ENCODE measurements at places on chromosomes 7 and 10.

DNA sequence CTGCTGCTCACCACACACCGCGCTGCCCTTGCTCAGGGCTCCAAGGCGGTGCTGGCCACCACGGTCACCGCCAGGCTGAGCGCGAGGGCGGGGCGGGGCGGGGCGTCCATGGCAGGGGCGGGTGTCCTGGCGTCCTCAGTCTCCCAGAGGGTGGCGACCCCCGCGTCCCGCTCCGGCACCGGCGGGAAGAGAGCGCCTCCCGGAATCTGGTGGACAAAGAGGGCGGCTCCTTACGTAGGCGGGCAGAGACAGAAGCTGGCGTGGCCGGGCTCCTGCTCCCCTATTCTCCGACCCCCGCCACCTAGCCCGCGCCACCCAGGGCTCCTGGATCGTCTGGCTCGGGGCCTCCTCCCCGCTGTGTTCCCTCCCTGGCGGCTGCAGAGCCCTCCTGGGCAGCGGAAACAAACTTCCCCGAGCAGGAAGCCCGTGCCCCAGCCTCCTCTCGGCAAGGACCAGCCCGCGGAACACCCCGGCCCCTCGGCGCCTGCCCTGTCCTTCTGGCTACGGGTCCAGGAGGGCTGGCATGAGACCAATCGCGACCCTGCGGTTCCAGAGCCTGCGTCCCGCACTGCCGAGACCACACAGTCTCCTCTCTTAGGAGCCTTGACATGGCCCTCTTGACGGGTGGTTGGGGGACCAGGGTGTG lies 133.8 kb upstream of the ZNF92 start:
- DNase-seq = peak; percentile 38

DNA sequence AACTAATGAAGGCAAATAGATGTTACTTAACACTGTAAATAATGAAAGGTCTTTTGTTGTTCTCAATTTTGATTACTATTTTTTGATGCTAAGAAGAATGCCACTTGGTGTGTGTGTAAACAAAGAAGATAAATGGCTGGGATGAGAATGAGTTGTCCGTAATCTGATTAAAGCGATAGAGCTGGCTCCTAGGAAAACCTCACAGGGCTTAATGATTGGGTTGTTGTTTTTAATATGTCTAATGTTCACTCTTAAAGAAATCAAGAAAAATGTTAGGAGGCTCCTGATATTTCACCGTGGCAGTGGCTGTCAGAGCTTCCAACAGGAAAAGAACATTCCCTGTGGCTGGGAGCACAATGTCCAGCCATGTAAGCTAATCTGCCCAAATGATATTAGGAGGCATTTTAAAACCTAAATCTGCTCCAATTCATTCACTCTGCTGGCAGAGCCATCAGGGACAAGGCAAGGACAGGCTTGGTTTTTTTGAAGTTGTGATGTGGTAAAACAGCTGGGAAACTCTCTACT lies 243.9 kb downstream of the SNX10 start:
- DNase-seq = no peak

DNA sequence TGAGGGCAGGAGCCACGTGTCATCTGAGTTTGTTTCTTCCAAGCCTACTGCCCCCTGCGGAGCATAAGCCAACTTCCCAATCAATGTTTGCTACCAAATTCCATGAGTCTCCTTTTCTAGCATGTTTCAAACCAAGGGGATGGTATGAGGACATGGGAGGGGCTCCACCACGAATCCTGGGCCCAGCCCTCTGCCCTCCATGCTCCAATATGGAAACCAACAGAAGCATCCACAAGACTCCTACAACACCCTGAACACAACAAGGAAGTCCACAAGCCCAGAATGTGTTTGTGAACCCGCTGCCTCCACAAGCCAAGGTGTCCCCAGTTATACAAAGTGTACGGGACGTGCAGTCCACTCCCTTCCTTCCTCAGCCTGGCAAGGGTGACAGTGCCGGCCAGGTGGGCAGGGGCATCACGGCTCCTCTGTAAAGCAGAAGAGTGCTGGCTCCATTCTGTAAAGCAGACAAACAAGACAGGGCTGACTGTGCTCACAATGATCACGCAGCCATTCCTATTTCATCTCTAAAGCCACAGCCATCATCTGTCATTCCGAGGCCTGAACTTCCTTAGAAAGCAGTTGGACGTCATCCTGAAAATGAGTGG lies 466.1 kb downstream of the PTPRN2 start:
- DNase-seq = no peak

GRCh38 chr10:132384618-132385388 lies 12.2 kb upstream of the PWWP2B start:
- no peak for DNase-seq

- DNase-seq = no peak
Measured at GRCh38 chr7:76333511-76334101, 25.2 kb downstream of the YWHAG start.

- DNase-seq = no peak
Measured at GRCh38 chr7:158068853-158069252, 518.8 kb downstream of the PTPRN2 start.

DNA sequence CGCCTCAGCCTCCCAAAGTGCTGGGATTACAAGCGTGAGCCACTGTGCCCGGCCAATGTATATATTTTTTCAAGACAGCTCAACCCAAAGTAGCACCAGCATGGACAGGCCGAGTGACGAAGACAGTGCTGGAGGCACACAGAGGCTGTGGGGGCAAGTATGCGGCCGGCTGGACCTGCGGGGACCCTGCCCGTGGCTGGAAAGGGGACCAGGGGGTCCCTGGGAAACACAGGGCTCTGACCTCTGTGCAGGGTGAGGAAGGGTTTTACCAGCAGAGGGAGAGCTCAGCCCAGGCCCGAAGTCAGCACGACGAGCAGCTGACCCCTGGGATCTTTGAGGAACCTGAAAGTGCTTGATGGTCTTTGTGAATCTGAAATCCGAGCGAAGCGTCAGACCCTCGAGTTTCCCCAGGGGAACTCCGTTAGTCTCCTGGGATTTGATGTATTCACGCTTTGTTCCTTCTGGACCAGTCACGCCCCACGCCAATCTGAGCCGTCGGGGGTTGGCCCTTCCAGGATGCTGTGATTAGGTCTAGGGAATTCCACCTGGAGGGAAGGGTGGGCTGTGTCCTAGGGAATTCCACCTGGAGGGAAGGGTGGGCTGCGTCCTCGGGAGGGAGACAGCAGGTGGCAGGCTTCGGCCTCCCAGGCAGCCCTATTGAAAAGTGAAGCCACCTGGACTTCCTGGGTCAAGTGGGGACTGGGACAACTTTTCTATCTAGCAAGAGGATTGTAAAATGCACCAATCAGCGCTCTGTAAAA lies 10.9 kb upstream of the ZFAND2A start:
- DNase-seq = no peak

GRCh38 chr10:14613588-14613920 lies 161.1 kb downstream of the FAM107B start:
- no peak for DNase-seq

DNA sequence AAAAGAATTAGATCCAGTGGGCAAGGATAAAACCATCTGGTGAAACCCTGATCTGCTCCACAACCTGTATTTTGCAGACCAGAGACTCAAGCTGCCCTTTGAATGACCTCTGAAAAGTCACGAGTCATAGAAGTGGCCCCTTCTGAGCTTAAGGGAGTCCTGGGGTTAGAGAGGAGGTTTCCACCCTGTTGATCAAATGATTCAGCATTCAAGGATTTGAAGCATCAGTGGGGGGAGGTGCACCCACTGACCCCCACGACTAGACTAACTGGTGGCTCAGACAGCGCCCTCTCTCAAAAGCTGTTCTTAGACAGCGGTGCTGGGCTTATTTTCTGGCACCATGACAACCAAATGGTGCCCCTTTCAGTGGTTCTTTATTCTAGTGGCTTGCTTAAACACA lies 44.3 kb downstream of the PLCE1 start:
- no peak for DNase-seq

DNA sequence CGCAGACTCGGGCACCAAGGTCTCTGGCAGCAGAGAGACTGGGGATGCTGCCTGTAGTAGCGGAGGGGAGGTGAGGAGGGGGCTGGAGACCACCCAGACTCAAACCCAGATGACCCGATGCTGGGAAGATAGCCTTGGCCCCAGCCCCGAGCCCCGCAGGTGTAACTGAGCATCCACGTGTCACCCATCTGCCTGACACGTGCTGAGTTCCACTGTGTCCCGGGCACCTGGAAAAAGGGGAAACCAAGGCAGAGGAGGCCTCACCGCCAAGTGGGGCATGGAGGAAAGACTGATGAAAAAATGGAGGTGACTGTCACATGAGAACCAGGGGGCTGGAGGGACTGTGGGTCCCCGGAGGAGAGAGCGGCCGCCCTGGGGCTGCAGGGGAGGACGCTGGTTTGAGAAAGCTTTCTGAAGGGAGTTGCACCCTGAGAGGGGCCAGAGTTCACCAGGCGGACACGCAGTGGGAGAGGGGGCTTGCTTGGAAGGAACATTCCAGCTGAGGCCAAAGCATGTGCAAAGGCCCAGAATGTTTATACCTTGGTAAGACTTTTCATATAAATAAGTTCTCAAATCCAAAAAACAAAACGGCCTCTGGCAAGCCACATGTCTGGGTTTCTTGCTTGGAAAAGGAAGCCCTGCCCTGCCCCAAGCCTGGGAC lies 27.4 kb upstream of the ELN start:
- no peak for DNase-seq

DNA sequence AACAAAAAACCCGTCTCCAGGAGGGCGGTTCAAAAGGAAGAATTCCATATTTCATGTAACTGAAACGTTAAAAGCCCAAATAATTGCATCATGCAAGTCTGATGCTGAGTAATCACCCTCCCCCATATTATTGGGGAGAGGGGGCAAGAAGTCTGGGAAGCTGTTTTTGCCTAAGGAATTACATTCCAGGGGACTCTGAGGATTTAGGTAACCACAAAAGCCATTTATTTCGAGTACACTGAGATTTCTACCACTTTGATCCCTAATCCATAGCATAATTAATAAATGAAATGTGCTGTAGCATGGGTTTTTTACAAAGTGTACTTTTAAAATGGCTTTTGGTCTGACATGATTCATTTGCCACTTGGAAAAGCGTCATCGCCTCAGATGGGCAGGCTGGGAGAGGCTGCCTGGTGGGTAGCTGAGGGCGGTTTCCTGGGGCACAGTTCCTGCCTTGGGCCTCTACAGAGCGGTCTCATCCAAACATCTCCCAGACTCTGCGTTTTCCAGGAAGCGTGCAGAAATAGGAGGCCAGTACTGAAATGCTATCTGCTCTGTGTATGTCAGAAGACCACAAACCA lies 106.5 kb downstream of the TCF7L2 start:
- no peak for DNase-seq

DNA sequence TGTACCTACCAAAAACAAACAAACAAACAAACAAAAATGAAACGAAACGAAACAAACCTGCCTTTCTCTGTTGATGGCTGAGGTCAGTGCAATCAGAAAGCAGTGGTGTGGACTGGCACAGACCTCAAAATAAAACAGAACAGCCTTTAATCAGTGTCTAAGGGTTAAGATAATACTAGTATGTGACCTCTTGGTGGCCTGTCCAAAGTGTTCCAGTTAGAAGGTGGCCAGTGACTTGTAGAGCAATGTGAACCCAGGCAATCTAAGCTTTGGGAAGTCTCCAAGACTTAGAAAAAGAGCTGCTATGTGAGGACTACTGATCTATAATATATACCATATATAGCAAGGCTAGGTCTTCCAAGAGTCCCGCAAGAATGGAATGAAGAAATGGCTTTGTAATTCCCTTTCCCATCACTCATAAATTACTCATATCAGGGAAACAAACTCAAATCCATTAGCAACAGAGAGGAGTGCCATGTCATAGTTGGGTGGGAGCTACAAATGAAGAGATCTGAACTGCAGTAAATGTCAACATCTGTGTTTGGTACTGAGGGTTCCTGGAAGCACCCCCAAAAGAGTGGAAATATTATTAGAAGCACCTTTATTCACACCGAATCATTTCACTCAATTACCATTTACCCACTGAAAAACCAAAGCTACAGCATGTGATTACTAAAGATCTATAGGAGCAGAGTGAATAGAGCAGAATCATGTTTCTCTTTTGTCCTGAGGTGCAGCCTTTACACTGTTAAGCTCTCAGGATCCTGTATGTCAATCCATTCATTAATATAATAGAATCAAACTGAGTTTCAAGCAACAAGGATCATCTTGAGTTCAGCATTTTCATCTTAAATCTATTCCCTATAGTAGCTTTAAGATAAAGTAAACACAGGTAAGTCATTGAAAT lies 28.0 kb downstream of the ABLIM1 start:
- DNase-seq = no peak

DNA sequence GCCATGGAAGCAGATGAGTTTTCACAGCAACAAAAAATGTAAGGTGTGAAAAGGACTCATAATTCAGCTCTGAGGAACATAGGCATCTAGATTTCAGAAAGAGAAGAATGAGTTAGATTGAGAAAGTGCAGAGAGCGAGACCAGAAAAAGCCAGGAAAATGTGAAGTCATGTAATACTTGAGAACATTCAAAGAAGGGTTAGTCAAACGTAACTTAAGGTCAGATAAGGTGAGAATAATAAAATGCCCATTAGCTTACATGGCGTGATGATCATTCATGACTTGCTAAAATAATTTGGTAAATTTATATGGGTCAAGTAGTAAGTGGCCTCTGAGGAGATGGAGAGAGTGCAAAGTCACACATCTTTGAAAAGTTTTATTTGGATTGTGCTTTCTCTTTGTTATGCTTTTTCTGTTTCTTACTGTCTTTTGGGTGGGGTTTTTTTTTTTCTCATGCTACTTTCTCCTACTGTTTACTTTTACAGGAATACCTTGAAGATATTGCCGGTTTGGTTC lies 271.8 kb upstream of the NRG3 start:
- no peak for DNase-seq

DNA sequence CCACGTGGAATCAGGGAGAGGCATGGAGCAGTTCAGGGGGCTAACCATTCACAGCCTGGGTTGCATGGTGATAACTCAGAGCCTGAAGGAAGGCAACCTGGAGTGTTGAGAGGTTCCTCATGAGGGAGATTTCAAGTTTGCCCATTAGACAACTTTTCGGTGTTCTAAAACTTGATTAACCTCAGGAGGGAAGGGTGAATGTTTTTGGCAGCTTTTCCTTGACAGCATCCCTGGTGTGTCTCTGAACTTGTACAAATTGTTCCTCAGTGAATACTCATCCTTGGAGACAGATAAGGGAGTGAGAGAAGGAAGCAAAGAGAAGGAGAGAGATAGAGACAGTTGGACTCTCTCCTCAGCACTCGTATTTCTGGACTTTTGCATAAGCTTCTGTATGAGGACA lies at the start of gene OR9A4:
Gene OR9A4 (plus strand): TSS at position 301 of the 400 bp plus-strand sequence. CDS start 2,477 bp downstream, outside the sequence.
- DNase-seq = no peak

DNA sequence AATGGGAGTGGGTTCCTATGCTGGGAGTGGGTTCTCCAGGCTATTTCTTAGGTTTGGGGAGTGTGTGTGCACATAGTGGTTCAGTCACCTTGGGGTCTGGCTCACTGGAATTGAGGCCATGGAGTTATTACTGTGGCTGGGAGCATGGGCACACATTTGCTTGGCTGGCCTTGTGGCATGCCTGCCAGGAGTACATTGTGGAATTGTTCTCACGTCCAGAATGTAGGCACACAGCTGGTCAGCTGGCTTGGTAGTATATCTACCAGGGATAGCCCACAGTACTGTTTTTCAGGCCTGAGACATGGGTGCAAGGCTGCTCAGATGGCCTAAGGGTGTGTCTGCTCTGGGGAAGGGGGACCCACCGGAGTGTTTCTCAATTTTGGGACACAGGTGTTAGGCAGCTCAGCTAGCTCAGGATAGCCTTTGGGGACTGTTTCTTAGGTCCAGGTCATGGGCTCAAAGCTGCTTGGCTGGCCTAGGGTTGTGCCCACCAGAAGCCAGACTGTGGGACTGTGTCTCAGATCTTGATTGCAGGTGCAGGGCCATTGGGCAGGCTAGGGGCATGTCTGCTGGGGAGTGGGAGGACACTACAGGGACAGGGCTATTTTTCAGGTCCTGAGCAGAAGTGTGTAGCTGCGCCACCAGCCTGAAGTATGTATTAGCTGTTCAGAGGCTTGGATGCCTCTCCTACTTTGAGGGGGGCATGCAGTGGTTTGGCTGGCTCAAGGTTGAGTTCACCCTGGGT lies 50.6 kb downstream of the TMEM168 start:
- DNase-seq = no peak
